ENCODE measurements at places on chromosomes 11 and 22.
A peak's percentile ranks its signal among the peaks of the same experiment; 100 is the strongest.

- DNase-seq, result no peak
These were observed 140.4 kb downstream of the NAV2 start for GRCh38 chr11:19853016-19853415.

GRCh38 chr11:30617762-30618161 lies 31.6 kb upstream of the MPPED2 start:
- no peak for DNase-seq

DNA sequence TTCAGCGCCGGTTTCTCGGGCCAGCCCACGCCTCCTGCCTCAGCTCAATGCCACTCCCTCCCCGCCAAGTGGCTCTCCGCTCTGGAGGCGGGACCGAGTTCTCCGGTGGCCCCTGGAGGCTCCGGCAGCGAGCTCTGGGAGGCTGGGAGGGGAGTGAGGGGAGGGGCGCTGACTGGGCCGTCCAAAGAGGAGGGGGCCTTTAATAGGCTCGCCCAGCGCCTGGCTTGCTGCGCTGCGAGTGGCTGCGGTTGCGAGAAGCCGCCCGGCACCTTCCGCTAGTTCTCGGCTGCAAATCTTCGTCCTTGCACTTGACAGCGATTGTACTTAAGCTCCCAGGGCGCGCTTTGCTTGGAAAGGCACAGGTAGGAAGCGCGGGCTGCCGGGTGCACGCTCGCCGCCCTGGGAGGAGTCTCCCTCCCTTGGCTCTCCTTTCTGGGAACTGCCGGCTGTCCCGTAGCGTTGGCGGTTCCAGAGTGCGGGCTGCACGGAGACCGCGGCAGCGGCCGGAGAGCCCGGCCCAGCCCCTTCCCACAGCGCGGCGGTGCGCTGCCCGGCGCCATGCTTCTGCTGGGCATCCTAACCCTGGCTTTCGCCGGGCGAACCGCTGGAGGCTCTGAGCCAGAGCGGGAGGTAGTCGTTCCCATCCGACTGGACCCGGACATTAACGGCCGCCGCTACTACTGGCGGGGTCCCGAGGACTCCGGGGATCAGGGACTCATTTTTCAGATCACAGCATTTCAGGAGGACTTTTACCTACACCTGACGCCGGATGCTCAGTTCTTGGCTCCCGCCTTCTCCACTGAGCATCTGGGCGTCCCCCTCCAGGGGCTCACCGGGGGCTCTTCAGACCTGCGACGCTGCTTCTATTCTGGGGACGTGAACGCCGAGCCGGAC lies at the start of gene ADAMTS15:
ADAMTS15 (plus strand) TSS at position 230 of the 894 bp plus-strand sequence; CDS start at position 559, 329 bp downstream.
- peak; percentile 88 for DNase-seq

GRCh38 chr11:113532697-113533424 lies 57.7 kb upstream of the DRD2 start:
- peak; percentile 73 for DNase-seq

DNA sequence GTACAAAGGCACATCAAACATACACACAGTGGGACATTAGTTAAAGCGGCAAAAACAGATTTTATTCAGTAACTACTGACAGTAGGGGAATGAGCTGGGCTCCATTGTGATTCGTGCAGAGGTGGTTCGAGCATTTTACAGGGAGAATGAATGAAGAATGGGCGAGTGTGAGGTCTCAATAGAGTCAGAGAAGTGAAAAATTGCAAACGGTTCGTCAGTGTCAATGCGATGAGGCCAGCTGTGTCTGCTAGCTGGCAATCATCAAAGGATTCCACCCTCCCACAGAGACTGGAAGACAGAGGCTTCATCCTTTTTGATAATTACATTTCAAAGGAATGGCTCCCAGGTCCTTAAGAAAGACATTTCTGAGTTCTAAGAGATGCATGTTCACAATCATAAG lies 17.4 kb downstream of the OR4D9 start:
- DNase-seq, result no peak

DNA sequence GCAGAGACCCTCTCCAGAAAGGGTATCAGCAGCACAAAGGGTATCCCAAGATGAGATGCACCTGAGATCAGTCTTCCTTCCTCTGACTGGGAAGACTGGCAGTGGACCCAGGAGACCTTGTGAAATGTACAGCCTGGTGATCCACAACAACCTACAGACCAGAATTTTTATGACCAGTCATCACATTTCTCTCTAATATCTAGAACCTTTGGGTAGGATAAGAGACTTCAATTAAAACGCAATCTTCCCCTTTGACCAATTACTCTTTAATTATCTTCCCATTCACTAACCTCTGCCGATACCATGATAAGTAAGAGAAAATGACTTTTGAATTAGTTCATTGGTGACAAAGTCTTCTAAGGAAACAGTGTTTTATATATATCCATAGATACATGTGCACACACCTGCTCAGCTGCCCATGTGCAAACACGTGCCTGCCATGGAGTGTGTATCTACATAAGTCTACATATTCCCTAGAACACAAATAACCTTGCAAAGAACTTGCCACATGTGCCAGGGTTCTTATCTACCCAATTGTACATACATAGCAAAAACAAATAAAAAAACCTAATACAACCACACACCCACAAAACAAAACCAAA lies 44.2 kb upstream of the SLC5A1 start:
- no peak for DNase-seq

- no peak for DNase-seq
These were observed 32.2 kb upstream of the ARFGAP3 start for GRCh38 chr22:42889304-42889703.

DNA sequence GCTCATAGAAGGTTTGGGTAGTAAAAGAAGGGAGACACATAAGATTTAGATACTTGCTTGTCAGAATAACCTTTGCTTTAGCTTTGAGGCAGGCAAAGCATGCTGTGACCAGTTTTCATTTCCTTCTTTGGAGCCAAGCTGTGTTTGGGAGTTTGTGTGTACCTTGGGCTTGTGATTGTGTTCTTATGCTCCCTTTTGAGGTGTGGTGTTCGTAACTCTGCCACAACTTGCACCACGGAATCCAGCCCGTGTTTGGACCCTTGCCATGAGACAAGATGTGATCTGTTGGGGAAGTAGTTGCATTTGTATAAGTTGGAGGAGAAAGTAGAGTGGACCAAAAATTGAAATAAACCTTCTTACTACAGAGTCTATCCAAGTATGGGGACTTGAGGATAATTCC lies 34.0 kb downstream of the BMAL1 start:
- DNase-seq, result no peak

GRCh38 chr22:31272522-31273446 lies 19.5 kb downstream of the PIK3IP1 start:
- peak; percentile 81 for DNase-seq

GRCh38 chr22:35548722-35549112 lies 8.1 kb downstream of the RASD2 start:
- no peak for DNase-seq

DNA sequence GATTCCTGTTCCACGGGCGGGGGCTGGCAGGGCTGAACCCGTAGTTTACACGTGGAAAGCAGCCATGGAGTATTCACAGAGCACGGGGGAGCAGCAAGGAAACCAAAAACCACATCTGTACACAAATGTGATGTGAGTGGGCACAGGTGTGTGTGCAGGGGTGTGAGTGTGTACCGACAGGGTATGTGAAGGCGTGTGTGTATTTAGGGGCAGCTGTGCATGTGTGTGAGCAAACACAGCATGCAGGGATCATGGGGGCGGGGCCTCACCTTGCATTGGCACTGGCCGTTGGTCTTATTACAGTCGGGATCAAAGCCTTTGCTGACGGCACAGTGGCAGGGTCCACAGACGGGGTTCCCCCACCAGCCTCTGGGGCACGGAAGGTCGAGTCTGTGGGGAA lies 58.4 kb downstream of the TRMU start:
- DNase-seq, result no peak

DNA sequence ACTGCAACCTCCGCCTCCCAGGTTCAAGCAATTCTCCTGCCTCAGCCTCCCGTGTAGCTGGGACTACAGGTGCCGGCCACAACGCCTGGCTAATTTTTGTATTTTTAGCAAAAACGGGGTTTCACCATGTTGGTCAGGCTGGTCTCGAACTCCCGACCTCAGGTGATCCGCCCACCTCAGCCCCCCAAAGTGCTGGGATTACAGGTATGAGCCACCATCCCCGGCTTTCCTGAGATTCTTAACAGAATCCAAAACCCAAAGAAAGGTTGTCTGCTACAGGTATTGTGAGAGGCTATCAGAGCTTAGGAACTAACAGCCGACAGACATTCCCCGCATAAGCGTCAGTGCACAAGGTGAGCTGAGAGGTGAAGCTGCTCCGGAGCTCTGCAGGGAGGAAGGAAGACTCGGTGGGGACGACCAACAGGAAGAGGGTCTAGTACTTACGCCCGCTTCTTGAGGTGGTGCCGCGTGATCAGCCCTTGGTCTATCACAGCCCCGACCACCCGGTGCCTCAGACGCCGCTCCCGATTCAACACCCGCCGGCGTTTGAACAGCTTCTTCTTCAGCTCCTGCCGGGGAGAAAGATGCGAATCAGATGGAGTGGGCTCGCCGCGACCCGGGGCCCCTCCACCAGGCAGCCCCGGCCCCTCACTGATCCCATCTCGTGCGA lies 470 bp downstream of the C11orf98 start:
- DNase-seq, result no peak

DNA sequence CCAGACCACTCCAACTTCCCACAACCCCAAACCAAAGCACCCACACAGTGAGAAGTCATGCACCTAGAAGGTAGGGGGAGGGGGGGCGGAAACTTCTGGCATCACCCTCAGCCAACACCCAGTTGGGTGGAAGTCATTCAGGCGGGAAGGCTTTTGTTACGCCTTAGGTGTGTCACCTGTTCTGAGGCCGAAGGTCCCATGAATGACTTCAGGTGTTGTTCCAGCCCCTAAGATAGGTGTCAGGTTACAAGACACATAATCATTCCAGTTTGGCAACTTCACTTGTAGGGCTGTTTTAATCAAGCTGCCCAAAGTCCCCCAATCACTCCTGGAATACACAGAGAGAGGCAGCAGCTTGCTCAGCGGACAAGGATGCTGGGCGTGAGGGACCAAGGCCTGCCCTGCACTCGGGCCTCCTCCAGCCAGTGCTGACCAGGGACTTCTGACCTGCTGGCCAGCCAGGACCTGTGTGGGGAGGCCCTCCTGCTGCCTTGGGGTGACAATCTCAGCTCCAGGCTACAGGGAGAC lies at the start of gene TMPRSS4:
TMPRSS4 (plus strand) TSS at position 325 of the 528 bp plus-strand sequence. CDS start 225 bp downstream, outside the sequence.
- no peak for DNase-seq

GRCh38 chr11:27481992-27482391 lies 9.4 kb upstream of the LGR4 start:
- DNase-seq, result no peak

DNA sequence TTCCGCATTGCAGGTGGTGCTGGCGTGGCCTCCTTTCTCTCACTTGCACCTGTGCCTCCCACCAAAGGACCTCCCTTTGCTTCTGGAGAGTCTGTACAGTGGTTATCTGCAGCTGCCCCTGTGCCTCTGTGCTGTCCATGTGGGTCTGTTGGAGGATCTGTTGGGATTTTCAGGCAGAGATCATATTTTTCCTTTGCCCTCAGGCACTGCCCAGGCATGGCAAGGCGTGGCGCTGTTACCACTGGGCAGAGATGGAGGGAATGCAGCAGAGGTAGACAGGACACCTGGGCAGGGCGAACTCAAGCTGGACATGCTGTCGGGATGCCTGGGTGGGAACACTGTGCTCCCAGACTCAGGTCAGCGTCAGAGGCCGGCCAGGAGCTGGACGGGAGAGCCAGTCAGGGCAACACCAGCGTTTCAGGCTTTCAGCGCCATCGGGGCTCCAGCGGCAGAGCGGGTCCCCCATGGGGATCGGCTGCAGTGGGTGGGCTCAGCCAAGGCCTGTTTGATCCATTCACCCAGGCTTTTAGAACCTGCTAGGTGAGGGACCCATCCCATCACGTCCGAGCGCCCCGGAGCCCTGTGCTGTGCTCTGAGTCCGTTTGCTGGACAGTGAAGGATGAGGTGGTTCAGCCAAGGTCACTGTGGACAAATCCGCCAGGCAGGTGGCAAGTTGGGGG lies 718.9 kb downstream of the BRD1 start:
- no peak for DNase-seq

GRCh38 chr11:122872046-122872445 lies 10.5 kb upstream of the JHY start:
- DNase-seq, result no peak

DNA sequence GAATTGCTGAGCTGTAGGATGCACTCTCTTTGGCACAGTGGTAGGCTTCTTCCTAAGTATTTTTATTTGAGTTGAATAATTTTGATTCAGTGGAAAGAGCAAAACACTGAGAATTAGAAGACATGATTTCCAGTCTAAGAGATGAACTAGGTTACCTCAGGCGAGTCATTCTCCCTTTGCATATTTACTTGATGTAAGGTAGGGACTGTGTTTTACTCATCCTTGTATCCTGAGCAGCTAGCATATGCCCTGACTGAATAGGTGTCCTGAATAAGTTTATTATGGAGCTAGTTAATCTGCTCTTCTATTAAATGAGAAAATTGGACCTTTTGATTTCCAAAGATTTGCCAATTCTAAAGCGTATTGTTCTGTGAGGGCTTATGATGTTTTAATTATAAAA lies 50.7 kb downstream of the STIM1 start:
- DNase-seq, result no peak

DNA sequence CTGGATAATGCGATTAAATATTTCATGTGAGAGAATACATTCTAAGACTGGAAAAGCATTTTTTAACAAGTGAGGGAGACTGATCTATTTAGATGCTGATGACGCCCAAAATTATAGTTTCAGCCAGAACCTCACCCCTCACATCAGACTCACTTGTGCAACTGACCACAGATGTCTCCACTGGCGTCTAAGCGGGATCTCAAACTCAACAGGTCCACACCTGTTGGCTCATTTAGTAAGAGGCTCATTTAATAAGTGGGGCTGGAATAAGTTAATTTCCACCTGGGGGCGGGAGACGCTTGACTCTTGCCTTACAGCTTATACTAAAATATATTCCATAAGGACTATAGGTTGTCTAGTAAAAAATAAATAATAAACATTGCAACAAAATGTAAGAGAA lies 47.5 kb downstream of the MORC2 start:
- DNase-seq, result no peak

DNA sequence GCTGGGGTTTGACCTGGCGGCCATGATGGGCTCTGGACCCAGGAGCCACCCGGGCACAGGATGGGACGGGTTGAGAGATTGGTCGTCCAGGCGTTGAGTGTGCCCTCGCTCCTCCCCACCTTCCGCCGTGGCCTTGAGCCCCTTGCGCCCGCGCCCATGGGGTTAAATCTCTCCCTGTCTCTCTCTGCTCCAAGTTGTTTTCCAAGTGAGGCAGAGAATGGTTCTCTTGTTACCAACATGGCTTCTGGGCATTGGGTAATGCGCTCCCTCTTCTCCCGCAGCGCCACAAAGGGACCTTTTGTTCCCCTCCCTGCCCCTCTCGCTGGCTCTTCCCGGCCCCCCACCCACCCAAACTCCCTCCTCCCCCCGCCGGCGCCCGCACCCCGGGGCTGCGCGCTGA lies 18.8 kb upstream of the PICK1 start:
- DNase-seq, result no peak

- peak; percentile 49 for DNase-seq
These were observed 123.8 kb upstream of the NTM start for GRCh38 chr11:131246663-131247062.

DNA sequence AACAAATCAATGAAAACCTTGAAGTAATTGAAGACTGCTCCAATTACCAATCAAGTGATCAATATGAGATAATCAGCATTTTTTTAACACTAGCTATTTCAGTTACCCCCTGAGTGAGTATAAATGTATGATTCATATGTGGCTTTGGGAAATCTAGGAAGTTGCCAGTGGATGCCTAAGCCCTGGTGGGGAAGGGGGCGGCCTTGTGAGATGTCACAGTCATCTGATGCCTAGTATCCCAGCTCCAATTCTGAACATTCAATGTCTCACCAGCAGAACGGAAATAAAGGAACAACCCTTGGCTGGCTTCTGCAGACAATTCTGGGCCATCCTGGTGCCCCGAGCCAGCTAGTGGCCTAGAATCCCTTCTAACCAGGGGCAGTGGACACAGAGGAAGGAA lies 58.5 kb upstream of the TIMP3 start:
- no peak for DNase-seq

- no peak for DNase-seq
These were observed 80.6 kb downstream of the WNT7B start for GRCh38 chr22:45896153-45896951.

All from HEK293T (cell line).